C1 segment of cervical spinal cord (tissue), 14 donors: ENCODE measurements at places on chromosomes 7 and 10.
A peak's percentile ranks its signal among the peaks of the same experiment; 100 is the strongest.

- DNase-seq: peak; percentile 37
Measured at GRCh38 chr10:113059371-113059780, 109.3 kb downstream of the TCF7L2 start.

DNA sequence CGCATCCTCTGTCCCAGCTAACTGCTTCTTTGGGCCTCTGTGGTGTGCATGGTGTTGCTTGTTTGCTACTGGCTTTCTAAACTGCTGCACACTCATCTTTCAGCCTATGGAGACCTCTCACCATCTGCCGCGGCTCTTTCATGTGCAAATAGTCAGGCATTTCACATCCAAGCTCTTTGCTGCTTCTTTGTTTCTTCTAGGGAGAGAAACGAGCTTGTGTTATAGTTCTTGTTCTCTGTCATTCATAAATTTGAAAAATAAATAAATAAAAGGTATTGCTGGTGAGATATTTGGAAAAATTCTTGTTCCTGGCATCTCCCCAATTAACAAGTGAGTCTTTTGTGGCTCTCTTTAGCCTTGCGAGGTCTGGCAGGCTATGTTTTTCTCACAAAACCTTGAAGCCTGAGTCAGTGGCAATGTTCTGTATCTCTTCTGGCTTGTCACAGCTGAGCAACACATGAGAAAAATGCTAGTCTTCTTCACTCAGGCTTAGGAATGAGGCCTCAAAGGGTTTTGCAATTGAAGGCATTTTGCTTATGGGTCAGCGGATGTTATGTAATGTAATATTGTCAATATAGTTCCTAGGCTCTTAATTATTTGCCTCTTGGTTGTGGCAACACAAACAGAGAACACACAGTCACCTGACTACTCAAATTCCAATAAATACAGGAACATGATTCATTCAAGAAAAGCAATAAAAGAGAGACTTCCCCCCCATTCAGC lies 274.0 kb downstream of the FRMD4A start:
- DNase-seq: no peak

DNA sequence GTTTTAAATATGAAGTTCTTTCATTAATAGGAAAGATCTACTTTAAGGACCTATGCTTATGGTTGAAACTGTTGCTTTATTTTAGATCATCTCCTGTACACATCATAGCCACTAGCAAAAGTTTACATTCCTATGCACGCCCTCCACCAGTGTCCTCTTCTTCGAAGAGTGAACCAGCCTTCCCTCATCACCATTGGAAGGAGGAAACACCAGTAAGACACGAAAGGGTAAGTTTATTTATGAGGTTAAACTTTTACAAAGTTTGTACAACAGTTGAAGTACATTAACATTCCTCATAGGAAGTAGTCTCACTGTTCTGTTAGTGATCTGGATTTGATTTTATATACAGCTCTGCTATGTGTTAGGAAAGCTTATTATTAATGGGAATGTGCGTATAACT lies 16.9 kb downstream of the HBP1 start:
- no peak for DNase-seq

DNA sequence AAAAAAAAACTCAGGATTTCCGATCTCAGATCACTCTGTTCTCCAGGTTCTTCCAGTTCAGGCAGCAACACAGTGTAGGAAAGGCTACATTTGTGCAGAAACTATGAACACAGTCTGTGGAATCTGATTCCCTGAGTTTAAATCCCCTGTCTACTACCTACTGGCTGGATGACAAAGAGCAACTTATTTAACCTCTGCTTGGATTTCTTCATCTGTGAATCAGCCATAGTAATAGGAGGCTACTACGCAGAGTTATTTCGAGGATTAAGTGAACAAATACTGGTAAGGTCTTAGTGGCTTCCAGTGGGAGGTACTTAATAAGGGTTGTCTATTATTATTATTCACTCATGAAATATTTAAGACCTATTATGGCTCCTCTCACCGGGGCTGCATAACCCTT lies 44.3 kb upstream of the PDCD4 start:
- no peak for DNase-seq
